ENCODE measurements at places on chromosomes 13 and 19.

DNA sequence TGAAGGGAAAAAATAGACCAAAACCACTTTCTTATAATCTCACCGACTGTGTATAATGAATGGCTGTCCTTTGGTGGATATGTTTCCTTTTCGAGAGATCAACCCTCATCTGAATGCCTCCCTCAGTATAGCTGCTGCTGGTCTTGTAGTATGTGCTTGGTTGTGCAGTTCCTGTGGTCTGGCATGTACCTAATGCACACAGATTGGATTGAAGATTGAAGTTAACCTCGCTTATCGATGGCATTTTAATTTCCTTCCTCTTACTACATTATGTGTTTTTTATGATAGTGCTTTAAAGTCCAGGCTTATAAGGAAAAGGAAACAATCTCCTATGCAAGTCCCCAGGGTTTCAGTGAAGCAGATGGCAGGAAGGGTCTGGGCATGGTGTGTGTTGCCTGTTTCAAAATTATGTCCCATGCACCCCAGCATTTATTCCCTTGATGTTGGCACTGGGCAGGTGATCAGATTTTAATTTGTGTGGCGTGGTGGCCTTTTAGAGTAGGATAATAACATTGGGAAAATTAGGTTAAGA is 334.1 kb downstream of the SHISA2 start:
- no peak for DNase-seq

GRCh38 chr19:39870171-39870971 is 24.2 kb upstream of the FBL start:
- DNase-seq = no peak

DNA sequence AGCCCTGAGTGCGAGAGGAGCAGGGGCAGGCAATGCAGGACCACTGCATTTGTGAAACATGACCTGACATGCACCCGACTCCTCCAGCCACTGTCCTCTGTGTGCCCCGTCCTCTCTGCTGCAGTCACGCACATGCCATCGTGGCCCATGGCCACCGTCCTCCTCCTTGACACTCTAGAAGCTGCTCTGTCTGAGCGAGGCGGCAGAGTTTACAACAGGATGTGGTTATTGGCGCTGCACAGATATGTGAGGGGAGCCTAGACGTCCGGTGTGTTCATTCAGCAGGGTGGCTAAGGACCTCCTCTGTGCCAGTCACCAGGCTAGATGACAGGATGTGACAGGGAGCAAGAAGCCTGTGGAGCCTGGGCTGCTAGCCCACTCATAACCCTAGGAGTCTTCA is 277.8 kb downstream of the FOXO1 start:
- no peak for DNase-seq

DNA sequence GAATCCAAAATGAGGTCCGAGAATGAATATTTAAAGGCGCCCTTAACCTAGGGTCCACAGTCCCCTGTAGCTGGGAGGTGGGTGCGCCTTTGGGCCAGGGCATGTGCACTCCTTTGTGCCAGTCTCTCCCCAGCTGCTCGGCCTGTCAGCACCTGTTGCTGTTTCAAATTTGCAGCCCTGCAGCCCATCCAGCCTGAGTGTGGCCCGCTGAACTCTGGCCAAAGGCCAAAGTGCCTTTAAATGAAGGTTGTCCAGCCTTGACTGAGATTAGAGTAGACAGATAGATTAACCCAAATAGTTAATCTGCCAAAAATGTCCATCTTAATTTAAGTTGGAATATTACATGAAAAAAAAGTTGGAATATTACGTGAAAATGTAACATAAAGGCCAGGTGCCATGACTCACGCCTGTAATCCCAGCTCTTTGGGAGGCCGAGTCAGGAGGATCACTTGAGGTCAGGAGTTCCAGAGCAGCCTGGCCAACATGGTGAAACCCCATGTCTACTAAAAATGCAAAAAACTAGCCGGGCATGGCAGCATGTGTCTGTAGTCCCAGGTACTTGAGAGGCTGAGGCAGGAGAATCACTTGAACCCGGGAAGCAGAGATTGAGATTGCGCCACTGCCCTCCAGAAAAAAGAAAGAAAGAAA is 25.3 kb downstream of the TPT1 start:
- no peak for DNase-seq

Measured in fibroblast of the aortic adventitia (primary cell).